ENCODE measurements at places on chromosomes 7 and 10.
A peak's percentile ranks its signal among the peaks of the same experiment; 100 is the strongest.

DNA sequence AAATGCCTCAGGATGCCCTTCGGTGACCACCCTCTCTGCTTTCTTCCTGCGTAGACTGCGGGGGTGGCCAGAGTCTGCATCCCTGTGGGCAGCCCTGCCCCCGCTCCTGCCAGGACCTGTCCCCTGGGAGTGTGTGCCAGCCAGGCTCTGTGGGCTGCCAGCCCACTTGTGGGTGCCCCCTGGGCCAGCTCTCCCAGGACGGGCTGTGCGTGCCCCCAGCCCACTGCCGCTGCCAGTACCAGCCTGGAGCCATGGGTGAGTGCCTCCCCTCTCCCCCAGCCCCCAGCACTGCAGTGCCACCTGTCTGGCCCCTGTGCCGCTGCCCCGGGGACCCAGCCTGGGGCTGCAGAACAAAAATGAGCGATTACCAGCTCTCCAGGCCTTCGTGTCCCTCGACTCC is 23.1 kb upstream of the ZNF862 start:
- DNase-seq = no peak

- DNase-seq = no peak
Measured at GRCh38 chr10:14142606-14143250, 188.0 kb downstream of the FRMD4A start.

GRCh38 chr7:136528329-136528728 is 340.1 kb upstream of the CHRM2 start:
- DNase-seq = no peak

DNA sequence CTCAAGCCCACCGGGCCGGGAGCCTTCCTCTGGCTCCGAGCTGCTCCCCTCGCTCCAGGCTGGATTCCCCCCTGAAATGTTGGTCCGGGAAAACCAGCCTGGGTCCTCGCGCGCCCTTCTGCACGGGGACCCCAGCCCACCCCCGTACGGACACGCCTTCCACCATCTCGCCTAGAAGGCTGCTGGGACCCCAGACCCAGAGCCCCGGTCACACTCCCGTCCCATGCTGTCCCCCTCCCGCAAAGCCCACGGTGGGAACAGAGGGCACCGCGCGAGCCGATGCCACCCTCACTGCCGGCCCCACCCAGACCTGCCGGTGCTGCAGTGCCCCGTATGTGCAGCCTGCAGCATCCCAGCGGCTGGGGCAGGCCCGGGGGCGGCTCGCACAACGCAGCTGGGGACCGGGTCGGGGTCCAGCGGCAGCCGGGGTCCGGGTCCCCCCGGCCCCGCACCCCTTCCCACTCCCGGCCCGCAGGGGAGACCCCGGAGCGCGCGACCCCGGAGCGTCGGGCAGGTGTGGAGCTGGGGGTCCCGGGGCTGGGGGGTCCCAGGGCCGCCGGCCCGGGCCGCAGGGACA is 871 bp downstream of the SPOCK2 start:
- DNase-seq = no peak

DNA sequence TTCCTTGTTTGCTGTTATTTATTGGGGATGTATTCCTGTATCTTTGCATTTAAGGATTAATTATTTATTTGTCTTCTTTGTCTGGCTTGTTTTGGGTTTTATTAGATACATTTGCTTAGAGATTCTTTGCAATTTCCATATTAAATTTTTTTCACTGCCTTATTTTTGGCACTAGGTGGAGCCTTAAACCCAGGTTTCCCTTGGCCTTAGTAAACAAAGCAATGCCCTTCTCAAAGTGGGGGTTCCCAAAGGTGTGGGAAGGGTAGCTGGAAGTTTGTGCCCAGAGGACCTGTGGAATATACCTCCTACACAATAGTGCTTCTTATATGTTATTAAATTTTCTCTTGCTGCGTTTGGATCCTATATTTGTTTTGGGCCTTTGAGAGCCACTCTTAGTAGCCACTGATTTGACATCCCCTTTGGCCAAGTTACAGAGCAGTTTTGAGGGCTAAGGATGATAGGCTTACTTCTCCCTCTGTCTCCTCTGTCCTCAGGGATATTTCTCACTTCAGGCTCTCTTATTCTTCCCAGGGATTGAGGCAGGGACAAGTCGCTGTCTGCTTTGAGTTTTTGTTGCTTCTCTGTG is 162.3 kb downstream of the ITGB1 start:
- peak; percentile 5 for DNase-seq

DNA sequence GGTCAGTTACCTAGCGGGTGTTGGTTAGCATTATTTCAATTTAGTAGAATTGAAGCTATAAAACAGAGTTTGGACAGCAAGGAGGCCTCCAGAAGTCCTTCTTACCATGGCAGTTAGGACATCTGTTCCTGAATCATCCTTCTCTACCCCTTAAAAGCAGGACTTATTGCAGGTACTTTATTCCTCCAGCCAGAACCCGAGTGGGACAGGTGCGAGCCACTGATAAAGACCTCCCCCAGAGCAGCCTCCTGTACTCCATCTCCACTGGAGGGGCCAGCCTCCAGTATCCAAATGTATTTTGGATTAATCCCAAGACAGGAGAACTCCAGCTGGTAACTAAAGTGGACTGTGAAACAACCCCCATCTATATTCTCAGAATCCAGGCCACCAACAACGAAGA is 54.6 kb downstream of the CDHR3 start:
- no peak for DNase-seq

DNA sequence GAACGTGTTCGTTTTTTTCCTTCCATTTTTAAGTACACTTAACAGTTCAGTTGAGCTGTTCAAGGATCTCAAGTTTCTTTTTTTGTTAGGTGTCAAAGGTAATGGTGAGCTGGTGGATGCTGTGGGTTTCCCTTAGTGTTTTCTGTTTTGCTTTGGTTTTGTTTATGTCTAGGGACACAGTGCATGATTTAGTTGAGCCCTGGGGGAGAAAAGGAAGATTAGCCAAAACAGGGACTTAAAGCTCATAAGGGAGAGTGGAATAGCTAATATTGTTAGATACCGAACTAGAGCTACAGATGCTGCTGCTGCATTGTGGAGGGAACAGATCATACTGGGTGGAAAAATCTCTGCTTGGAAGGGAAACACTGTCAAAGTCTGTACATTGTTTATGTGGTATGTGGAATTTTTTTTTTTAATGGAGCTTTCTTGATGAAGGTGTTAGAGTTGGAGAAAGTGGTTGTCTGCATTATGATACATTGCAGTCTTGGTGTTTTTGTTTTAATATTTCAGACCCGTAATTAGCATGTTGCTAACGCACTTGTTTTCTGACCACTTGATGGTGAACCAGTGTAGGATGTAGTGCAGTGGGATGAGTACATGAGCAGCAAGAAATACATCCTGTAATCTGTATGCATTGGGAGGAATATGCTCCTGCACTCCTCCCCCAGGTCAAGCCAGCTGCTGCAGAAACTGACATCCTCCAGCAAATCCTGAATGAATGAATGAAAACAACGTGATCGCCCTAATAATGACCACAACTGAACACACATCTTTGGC is 2.1 kb downstream of the GLCCI1 start:
- peak; percentile 23 for DNase-seq

DNA sequence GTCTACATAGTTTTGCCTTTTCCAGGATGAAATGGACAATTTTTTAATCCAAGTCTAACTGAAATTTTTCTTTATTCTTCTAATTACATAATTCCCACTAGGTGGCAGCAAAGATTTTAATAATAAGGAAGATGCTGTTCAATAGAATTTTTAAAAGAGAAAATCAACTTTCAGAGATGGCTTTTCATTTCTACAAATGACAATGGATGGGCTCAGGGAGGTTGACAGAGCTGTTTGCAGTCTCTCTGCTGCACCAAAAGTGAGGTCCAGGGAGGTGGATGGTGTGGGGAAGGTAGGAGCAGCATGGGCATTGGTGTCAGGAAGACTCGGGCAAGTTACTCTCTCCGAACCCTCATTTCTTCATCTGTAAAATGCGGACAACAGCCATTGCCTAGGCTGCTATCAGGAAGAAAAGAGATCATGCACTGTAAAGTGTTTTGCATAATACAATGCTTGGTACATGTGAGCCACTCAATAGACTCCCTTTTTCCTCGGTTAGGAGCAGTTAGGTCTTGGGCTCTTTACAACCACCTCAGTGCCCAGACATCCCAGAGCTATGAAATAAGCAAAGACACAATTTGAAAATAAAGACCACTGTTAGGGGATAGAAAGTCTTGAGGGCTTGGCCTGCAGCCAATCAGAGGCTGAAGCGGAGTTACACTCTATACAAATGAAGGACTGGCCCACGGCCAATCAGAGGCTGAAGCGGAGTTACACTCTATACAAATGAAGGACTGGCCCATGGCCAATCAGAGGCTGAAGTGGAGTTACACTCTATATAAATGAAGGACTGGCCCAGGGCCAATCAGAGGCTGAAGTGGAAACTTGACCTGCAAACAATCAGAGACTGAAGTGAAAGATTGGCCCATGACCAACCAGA is 107.1 kb downstream of the ABLIM1 start:
- DNase-seq = peak; percentile 90

DNA sequence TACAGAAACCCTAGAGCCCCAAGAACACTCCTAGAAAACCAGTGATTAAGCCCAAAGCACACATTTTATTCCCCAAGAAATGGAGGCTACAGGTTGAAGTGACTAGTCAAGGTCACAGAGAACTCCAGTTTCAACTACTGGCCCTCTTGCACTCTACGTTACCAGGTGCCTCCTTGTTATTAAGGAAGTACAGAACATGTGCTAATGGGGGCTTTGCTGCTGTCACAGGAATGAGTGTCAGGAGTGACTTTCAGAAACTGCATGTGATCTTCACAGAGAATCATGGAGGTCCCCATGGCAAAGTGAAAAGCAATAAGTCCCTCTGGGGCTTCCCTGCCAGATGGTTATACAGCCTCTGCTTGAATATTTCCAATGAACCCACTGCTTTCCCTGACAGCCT is 19.3 kb downstream of the JAZF1 start:
- DNase-seq = no peak

DNA sequence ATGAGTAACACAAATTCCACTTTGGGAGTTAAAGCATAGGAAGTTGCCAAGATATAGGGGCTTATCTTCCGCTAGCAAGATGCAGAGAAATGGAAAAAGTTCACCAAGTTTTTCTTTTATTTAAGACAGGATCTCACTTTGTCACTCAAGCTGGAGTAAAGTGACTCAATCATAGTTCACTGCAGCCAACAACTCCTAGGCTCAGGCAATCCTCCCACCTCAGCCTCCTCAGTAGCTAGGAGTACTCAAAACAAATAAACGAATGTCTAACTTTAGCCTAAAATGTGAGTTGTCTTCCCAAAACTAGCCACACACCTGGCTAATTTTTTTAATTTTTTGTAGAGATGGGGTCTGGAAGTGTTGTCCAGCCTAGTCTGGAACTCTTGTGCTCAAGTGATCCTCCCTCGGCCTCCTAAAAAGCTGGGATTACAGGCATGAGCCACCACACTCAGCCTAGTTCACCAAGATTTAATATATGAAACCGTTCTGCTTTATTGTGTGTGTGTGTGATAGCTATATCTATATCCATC is 9.9 kb downstream of the VIM start:
- no peak for DNase-seq

GRCh38 chr7:82284936-82285519 is 158.5 kb downstream of the CACNA2D1 start:
- DNase-seq = no peak

DNA sequence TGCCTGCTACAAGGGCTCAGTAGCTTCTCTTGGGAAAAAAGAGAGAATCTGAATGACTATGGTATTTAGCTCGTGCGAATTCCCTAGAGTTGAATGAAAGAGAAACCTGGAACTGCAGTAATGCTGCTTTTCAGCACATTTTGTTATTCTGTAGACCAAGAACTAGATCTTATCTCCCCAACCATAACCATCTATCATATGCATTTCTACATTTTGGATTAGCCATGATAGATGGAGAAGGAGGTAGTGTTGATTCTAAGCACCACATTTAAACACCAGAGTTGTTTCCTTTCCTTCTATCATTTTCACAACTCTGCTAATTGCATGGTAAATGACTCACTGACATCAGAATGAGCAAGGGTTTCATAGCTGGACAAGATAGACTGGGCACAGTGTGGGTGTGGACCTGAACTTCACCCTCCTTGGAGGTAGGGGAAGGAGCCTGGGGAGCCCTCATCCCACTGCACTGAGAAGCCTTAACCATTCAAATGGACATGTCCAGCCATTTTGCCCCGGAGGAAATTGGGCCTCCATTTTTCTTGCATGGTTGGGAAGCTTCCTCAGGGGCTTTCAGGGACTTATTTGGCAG is 55.3 kb upstream of the BMPER start:
- no peak for DNase-seq

GRCh38 chr7:48782511-48782910 is 141.8 kb upstream of the CDC14C start:
- DNase-seq = peak; percentile 64

DNA sequence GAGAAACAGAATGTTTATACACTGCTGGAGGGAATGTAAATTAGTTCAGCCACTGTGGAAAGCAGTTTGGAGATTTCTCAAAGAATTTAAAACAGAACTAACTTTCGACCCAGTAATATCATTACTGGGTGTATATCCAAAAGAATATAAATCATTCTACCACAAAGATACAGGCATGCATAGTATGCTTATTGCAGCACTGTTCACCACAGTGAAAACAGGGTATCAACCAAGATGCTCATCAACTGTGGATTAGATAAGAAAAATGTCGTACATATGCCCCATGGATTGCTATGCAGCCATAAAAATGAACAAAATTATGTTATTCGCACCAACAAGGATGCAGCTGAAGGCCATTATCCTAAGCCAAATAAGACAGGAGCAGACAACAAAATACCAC is 343.1 kb upstream of the KCND2 start:
- no peak for DNase-seq

GRCh38 chr10:75762431-75762802 is 331.0 kb downstream of the LRMDA start:
- no peak for DNase-seq

- DNase-seq = no peak
Measured at GRCh38 chr7:8129318-8129659, 132.7 kb downstream of the ICA1 start.

DNA sequence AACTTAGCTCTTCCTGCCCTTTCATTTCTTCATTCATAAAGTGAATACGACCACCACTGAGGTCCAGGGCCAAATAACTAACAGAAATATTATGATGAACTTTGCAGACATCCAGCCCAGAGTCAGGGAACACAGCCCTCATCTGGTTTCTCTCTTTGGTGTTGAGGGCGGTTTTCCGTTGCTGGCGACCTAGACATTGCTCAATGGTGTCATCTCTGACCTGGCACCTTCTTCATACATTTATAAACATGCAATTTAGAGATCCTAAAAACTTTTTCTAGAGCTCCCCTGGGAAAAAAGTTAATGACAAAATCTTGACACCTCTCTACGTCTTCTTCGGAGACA is 324 bp upstream of the TET1 start:
- no peak for DNase-seq

DNA sequence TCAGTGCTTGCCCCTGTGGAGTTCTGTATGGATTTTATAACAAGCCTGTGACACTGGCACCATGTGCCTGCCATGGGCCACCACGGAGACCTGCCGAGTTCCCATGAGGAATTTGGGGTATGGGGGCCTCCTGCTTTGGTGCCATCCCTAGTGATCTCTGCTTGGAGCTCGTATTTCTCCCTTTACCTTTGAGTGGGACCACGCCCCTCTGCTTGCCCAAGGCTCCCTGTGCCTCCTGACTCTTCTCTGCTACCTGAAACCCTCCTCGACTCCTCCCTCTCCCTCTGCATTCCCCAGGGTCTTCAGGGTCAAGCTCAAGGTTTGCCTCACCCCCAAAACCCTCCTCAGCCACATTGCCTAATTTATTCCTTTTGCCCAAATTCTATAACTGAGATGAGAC is 225.0 kb downstream of the BUB3 start:
- DNase-seq = no peak

- no peak for DNase-seq
Measured at GRCh38 chr10:76839276-76839675, 798.3 kb downstream of the KCNMA1 start.
